EL (cell line): ENCODE measurements at places on chromosomes 5 and 9.
A peak's percentile ranks its signal among the peaks of the same experiment; 100 is the strongest.

GRCh38 chr9:108478431-108479332, 377.1 kb downstream of the ACTL7B start:
- DNase-seq, result peak; percentile 90

DNA sequence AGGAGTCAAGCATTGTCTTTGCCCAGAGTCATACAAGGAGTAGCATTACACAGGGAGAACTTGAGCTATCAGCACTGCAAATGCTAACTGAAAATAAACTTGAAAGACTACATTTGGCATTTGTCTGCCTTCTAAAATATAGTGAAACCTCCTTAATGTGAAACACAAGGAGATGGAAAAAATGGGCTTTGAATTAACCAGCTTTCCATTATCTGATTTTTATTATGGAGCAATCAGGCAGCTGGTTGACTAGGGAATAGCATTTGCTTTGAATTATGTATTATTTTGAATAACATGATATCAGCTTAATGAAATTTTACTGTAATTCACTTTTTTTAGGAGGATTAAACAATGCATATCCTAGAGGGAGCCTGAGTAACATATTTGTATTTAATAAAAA, 130.8 kb downstream of the GDNF start:
- DNase-seq, result no peak

DNA sequence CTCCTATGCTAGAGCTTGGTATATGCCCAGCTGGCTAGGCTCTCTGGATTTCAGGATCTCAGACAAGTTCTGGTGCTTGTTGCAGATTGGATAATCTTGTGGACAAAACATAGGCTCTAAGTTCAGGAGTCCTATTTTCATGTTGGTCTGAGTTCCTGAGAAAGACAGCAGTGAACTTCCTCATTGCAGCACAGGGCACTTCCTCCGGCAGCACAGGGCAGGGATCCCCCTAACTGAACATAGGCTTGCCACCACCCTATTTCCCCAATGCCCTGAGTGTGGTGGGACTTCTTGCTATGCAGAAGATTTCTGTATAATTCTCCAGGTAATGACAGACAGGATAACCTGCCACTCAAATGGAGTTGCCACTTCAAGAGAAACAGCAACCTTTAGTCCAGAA, 220.1 kb downstream of the PIK3R1 start:
- no peak for DNase-seq

- DNase-seq, result peak; percentile 39
These were observed 169.6 kb upstream of the PITX1 start for GRCh38 chr5:135203593-135204036.

- peak; percentile 38 for DNase-seq
These were observed 89.6 kb downstream of the KIF4B start for GRCh38 chr5:155103146-155103545.

DNA sequence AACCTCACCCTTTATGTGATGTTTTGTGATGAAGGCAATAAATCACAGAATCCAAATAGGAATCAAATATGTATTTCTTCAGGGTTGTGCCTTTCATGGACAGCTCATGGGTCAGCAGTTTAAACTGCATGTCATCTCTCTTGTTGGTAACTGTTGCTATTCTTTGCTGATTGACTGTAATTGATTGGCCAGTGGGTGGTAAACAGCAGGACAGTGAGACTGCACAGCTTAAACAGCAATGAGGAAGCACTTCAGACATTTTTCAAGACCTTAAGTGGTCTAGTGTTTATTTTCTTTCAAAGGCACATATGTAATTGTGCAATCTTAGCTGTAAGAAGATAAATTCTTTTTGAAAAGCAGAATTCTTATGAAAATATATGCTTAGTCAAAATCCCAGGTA, 260.5 kb downstream of the COX7C start:
- no peak for DNase-seq

DNA sequence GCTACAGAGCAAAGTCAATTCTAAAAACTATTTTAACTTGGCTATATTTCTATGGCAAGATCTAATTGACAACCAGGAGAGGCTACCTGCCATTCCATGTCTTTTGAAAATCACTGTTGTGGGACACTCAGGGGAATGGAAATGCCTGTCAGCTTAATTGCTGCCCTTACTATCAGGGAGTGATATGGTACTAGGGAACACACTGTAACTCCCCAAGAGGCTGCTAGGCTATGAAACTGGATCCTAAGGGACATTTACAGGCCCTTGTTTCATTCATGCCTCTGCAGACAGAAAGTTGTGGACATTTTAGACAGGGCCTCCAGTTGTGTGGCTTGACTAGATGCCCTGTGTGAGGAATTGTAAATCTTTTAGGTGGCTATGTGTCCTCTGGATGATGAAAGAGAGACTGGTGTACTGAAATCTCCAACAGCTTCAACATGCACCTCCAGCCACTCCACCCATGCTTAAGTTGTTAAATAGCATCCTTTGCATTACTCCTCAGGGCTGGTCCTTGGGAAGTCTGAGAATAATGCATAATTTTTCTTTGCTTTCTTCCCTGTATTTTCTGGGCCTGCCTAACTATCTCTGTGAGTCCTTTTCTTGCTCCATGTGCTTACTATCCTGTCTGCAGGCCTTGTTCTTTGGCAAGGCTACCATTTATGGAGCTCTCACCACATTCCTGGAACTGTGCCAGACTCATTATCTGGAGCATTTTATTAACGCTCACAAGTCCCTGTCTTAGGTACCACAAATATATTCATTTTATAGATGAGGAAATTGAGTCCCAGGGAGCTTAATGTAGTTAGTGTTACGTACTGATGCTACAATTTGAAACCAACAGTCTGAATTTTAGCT, 3.2 kb downstream of the MROH2B start:
- DNase-seq, result no peak

- peak; percentile 30 for DNase-seq
These were observed 11.8 kb upstream of the TMC1 start for GRCh38 chr9:72509635-72510034.

DNA sequence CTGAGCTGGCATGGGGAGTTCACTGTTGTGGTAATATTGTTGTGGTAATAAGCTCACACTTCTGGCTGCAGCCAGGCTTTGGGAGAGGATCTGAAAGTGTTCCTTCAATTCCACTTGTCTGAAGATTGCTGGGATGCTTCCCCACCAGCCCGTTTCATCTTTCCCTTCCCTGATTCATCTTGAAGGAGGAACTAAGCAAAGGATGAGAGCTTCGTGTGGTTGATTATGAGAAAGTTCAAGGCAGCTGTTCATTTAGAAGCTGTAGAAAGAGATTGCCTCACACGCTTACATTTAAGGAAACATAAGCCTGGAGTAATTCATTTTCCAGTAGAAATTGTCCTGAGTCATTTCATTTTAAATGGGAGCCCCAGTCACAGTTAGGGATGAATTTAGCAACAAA, 122.4 kb upstream of the GAS1 start:
- DNase-seq, result no peak

- no peak for DNase-seq
These were observed 5.7 kb upstream of the AGGF1 start for GRCh38 chr5:77024490-77024889.

DNA sequence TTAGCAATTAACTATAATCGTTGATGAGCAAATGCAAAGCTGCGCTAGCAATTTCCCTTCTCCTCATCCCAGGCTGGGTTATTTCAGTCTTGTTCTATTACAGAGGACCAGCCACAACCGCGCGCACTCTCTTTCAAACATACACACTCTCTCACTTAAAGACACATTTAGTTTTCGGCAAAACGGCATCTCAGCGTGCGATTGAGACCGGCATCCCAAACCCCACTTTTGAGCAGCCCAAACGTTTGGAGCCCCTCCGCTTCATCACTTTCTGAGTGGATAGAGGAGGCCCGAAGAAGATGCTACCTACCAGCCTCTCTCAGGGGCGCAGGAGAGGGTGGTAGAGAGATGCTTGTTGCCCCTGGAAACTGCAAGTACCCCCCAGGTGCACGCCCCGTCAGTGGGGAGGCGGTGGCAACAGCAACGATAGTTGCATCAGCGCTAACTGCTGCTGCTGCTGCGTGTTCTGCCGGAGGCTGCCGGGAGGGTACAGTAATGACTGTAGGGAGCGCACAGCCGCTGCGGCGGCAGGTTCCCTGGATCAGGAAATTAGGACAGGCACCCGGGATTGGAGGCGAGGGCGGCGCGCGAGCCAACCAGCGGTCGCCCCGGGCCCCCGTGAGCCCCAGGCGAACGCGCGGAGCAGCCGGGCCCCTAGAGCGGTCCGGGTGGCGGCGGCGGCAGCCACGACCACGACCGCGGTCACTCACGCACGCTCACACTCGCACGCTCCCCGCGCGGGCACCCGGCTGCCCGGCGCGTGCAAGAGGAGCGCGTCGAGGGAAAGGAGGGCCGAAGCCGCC, 467 bp upstream of the VLDLR start:
- DNase-seq, result peak; percentile 89

GRCh38 chr5:132764051-132764450, 13.0 kb downstream of the SEPTIN8 start:
- no peak for DNase-seq

- DNase-seq, result no peak
These were observed 79.4 kb downstream of the SNX24 start for GRCh38 chr5:122924719-122925395.

DNA sequence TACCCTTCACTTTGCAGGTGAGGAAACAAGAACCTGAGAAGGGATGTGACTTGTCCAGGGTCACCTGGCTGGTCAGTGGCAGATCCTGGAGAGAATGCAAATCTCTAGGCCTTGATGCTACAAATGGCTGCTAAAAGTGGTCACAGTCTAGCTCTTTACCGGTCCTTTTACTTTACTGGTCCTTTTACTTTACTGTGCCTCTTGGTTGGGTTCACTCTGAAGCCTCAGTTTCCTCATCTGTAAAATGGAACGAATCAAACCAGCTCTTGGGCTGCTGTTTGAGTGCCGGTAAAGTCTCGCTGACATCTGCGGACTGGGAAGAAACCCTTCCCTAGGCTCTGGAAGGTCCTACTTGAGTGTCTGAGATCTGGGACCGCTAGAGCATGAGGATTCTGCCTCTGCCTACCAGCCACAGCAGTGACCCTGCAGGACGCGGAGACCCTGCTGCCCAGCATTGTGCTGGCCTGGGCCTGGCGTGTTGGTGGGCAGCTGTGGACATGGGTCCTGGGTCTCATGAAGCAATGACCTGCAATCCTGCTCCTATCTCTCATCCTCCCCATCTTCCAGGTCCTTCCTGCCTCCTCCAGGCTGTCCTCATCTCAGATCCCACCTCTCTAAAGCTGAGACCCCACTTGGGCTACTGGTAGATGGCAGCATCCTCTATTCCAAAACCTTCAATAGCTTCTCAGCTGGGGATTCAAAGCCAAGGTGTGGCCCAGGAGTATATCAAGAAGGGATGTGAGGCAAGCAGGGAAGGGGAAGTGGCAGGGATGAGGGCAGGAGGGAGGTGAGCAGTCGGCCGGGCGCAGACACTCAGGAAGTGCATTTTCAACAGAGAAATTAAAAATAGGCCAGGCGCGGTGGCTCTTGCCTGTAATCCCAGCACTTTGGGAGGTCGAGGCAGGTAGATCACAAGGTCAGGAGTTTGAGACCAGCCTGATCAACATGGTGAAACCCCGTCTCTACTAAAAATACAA, 13.3 kb downstream of the CORO2A start:
- DNase-seq, result no peak

GRCh38 chr9:72680593-72681282, 159.3 kb downstream of the TMC1 start:
- no peak for DNase-seq

DNA sequence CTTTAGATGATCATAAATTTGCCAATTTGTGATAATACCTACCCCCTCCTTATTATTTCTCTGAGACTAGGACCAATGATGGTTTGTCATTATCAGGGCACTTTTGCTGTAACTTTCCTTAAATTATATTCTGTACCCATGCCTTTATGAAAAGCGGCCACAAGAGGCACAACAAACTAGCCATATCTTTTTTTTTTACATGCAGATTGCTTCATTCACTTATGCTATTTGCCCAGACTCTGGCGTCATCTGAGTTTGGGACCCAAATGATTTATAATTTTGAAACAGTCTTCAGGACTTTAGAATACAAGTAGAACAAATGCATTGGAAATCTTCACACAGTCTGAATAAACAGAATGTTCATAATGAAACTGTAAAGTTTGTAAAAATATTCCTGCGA, 408.1 kb downstream of the MAT2B start:
- no peak for DNase-seq

DNA sequence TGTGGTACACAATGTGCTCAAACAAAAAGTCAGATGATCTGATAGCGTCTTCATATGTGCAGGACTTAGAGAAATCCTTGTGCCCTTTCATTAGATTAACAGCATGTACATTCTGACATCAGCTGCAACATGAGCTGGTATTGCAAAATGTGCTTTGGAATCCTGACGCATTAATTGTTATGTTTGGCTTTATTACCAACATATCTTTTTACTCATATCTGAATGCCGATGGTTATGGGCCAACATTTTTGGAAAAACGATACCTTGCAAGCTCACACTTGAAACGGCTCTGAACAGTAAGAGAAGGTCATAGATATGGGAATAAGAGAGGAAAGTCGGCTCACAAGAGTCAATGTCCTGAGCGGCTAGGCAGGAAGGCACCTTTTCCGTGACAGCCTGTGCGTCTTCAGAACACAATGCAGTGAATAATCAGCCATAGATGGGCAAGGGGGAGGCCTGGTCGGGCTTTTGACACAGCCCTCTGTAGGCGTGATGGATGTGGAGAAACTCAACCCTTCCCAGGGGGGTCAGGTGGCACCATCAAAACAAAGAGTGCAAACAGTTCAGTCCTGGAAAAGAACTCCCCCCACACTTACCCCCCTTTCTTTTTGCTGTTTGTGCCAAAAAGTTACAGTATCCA, 36.4 kb upstream of the GAS1 start:
- DNase-seq, result peak; percentile 86

DNA sequence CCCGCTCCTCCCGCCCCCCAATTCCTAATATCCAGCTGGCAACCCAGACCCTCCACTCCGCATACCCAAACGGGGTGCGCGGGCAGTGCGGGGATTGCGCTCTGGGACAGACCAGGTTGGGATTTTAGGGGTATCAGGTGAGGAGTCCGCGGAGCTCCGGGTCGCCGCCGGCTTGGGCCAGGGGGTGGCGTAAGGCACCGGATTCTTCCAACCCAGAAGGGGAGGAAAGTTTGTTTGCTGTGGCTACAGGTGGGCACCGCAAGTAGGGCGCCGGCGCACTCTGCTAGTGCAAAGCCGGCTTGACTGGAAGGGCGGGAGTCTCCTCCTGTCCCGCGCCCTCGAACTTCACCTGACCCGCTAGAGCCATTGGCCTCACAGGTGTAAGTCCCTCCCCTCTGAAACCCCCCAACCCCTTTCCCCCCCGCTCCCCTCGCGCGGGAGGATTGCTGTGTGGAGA, 709 bp downstream of the IQGAP2 start:
- DNase-seq, result no peak

- DNase-seq, result no peak
These were observed 27.7 kb upstream of the TMOD1 start for GRCh38 chr9:97473717-97474116.

DNA sequence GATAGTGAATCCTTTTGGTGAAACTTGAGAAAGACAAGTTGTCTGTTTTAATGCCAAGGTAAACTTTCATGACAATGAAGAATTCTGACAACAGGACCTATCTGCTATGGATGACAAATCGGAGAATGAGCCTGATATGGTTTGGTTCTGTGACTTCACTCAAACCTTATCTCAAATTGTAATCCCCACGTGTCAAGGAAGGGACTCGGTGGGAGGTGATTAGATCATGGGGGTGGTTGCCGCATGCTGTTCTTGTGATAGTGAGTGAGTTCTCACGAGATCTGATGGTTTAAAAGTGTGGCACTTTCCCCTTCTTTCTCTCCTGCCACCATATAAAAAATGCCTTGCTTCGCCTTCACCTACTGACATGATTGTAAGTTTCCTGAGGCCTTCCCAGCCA, 1964.1 kb upstream of the CDH9 start:
- no peak for DNase-seq

- no peak for DNase-seq
These were observed 1408.4 kb upstream of the WWC1 start for GRCh38 chr5:166883016-166883415.

- no peak for DNase-seq
These were observed 39.4 kb downstream of the PJA2 start for GRCh38 chr5:109370343-109370742.
